ENCODE measurements at places on chromosomes 6 and 20.

GRCh38 chr6:125738276-125738675 is 11.2 kb upstream of the HEY2 start:
- DNase-seq = no peak

DNA sequence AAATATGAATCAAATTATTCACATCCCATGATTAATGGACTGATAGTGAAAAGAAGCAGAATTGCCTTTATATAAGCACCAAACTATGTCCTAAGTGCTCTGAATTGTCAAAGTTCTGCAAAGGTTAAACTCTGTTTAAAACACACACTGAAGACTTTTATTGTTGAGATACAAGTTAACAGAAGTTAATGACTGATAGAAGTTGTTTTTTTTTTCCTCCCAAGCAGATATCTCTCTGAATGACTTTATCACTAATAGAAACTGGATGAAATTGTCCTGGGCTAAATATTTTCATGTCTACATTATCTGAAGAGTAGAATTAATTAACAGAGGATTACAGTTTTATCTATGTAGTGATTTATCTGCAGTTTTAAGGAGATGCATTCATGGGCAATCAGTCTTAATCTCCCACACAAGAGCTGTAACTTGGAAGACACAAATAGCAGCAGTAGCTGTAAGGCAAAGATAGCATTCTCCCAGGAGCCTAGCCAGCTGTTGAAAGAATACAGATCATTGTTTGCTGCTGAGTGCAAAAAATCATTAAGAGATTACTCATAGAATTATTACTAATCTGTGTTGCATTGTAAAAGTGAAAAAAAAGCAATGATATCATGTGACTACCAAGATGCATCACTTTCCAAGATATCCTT is 49.9 kb downstream of the BMP5 start:
- DNase-seq = no peak

GRCh38 chr6:4698901-4699659 is 77.1 kb upstream of the CDYL start:
- DNase-seq = no peak

DNA sequence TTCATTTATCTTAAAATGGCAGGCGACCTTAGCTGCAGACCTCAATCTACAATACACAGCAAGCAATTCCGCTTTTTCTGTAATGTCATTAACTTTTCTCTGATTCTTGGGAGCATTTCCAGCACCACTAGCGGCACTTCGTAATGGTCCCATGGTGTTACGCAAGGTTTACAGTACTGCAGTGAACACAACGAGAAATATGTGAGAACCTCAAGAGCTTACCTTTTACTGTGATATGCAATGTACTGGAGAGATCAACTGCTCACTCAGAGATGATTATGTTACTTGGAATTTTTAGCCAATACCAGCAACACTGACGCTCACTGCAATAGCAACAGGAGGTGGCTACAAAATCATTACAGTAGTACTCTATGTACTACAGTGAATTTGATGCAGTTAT is 2.8 kb upstream of the CEP43 start:
- DNase-seq = no peak

DNA sequence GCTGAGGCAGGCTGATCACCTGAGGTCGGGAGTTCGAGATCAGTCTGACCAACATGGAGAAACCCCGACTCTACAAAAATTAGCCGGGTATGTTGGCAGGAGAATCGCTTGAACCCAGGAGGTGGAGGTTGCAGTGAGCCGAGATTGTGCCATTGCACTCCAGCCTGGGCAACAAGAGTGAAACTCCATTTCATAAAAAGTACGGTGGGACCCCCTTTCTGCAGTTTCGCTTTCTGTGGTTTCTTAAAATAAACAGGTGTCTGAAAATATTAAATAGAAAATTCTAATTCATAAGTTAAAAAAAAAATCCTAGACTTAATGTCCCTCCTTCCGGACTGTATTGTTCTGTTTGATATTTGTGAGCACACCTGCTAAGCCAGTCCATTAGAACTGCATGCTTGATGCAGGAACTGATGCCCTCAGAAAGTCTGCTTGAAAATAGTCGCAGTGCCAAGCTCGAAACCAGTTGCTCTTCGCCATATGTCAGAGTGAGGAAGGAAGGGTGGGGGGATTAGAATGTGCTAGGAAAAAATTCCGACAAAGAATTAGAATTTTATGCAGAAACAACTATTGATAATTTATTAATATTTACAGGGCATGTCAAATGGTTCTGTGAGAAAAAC is 85.9 kb downstream of the JARID2 start:
- DNase-seq = no peak

DNA sequence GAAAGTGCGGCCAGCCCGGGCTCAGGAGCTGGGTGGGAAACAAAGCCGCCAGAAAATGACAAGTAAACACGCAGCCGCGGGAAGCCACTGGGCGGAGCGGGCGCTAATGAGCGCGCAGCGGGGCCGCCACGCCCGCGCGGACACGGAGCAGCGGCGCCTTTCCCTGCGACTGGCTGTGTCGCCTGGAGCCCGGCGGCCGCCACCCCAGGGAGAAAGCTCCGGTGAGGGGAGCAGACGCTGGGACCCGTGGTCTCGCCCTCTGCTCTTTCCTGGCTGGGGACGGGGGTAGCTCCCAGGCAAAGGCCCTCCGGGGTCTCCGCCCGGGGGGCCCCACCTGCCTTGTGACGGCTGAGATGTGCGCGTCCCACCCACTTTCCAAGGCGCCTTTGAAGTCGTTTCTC is 54.9 kb downstream of the PRR18 start:
- no peak for DNase-seq

GRCh38 chr6:40524797-40525585 is 62.2 kb downstream of the LRFN2 start:
- DNase-seq = no peak

DNA sequence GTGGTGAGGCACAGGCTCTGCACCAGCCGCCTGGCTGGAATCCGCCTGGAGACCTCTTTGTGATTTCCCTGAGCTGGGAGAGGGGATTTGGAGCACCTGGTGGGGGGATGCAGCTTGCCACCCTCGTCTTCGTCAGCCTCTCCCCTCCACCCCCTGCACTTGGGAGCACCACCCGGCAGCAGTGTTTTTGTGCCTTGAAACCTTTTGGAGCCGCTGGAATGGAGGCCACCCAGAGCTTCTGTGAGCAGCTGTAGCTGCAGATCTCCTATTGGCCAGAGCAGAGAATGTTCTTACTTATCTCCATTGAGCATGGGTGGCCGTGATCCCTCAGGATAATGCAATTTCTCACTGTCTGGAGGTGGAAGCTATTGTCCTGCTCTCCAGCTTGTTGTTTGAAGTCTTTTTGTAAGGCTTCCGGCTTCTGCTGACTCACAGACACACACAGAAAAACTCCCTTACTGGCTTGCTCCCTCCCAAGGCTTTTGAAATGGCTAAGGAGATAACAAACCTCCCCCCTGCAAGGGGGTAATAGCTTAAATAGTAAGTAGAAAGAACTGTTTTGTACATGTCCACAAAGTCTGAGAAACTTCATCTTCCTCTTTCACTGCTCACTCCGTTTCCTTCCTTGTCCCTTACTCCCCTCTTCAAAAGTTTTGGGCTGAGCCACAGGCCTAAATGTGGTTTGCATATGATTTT is 271.2 kb downstream of the PRL start:
- DNase-seq = no peak

DNA sequence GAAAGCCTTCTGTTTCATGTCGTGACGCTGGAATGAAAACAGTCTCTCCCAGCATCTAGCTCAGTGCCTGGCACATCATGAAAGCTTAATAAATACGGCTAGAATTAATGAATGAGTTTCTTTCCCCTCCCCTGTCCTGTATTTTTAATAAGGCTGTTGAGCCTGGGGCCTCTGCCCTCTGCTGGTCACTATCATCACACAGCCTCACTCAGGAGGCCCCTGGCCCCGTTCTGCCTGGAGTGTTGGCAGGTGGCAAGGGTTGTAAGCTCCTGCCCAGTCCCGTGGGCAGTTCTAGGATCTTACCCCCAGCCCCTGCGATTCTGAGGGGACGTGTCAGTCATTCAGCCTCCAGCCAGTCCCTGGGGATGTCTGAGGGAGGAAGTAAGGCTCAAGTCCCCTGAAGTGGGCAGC is 41.4 kb downstream of the PHACTR3 start:
- no peak for DNase-seq

GRCh38 chr6:149147938-149148718 is 169.4 kb upstream of the TAB2 start:
- no peak for DNase-seq

- DNase-seq = no peak
Measured at GRCh38 chr6:45812922-45813321, 202.7 kb downstream of the CLIC5 start.

GRCh38 chr6:159450815-159451465 is 242.1 kb downstream of the SOD2 start:
- DNase-seq = no peak

- DNase-seq = no peak
Measured at GRCh38 chr6:106182455-106182854, 96.3 kb downstream of the PRDM1 start.

DNA sequence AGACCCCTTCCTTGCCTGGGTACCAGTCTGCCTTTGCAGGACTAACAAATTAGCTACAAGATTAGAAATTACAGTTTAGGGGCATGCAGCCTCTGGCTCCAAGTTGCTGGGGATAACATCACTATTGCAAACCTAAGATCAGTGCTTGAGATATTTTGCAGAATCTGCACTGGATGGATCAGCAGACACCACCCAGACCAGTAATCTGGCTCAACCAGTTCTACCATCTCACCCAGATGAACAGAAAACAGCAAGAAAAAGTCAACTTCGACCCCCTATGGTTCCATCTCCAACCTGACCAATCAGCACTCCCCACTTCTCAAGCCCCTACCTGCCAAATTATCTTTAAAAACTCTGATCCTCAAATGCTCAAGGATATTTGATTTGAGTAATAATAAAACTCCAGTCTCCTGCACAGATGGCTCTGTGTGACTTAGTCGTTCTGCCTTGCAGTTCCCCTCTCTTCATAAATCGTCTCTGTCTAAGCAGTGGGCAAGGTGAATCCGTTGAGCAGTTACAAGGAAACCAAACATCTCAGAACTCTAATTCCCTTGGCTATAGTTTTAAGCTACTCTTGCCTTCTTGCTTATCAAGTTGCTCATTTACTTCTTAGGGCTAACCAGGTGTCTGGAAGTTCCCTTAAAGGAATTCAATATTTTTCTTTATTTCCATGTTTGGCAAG is 16.1 kb upstream of the LMBRD1 start:
- no peak for DNase-seq

DNA sequence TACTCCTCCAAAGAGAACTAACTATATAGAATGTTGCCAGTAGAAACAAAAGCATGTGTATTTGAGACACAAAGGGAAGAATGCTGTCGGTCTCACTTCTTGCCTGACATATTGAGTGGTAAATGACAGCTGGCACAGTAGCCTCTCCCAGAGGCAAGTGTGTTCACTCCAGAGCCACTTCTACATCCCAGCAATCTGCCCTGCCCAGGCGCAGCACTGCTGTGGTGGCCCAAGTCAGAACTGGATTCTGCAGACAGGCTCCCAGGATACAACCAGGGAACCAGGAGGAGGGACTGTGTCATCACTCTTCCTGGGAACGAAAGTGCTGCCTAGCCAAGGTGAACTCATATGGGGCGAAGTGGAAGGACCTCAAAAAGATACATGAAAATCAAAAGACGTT is 103.2 kb upstream of the ARMC2 start:
- no peak for DNase-seq

DNA sequence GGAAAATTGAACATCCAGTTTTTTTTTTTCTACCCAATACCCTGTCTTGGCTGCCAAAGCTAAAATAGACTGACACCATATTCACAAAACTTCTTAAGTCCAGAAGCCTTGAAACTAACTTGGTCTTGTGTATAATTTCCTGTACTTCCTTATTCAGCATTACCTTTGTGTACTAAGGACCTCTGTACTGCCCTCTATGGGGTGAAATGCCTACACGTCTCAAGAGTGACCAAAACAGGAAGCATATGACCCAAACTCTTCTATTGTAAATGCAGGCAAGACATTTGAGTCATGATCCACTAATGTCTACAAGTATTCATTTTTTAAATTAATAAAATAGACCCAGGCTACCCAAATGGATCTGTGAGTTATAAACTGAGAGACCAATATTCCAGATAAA is 50.4 kb downstream of the HMGCLL1 start:
- no peak for DNase-seq

DNA sequence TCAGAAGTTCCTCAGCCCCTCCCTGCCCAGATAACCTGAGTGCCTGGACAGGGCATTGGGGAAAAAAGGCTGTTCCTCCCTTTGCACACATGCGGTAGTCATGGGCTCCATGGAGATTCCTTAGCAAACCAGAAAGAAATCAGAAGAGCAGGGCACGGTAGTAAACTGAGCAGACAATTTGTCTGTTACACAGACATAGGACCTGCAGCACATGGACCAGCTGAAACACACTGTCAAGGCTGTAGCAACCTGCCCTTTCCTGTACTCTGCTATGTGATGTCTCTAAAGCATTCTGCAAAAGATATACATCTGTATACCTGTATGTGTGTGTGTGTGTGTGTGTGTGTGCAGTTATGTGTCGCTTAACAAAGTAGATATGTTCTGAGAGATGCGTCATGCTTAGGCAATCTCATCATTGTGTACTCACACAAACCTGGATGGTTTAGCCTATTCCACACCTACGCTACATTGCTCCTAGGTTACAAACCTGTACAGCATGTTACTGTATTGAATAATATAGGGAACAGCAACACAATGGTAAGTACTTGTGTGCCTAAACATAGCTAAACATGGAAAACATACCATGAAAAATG is 44.4 kb upstream of the BMP5 start:
- no peak for DNase-seq

- DNase-seq = no peak
Measured at GRCh38 chr20:58709703-58710039, 17.1 kb downstream of the NPEPL1 start.

DNA sequence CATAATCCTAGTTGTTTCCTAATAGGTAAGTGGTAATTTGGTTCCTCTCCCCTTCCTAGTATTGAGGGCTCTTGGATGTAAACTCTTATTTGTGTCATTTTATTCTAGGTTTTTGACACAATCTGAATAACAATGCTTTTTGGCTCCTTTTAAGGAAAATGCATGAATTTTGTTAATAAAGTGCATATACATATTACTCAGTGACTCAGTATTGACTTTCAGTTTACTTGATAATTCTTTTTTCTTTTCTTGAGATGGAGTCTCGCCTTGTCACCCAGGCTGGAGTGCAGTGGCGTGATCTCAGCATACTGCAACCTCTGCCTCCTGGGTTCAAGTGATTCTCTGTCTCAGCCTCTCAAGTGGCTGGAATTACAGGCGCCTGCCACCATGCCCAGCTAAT is 19.1 kb downstream of the ITCH start:
- DNase-seq = no peak

GRCh38 chr20:48709058-48709691 is 118.6 kb downstream of the PREX1 start:
- DNase-seq = no peak

DNA sequence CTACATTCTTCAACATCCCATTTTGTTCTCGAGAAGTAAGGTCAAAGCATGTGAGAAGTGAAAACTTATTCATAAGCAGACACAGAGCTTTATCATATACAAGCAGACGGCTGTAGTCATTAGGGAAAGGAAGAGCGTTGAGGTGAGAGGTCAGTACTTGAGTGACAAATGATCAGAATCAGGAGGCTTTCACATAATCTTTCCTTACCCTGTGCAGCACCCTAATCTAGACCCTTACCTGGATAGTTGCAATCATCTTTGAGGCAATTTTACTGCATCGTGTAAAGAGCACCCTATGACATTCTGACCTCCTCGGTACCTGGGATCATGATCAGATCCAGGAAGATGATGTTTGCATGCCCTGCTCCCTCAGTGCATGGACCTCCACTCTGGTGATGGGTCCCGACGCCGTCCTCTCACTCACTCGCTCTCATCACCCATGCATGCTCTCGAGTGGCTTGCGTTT is 62.7 kb downstream of the RNF182 start:
- DNase-seq = no peak

- no peak for DNase-seq
Measured at GRCh38 chr6:43671801-43672690, 15.5 kb downstream of the MRPS18A start.

All from stimulated activated CD8-positive, alpha-beta memory T cell treated with anti-CD3 and anti-CD28 coated beads, Interleukin-12 subunit alpha, Interleukin-12 subunit beta, amount 100 ng/mL, for 4 hours (primary cell).